Stimulated activated CD8-positive, alpha-beta memory T cell treated with anti-CD3 and anti-CD28 coated beads, Interleukin-7, amount 100 ng/mL, for 48 hours (primary cell): ENCODE measurements at places on chromosomes 7 and 10.

DNA sequence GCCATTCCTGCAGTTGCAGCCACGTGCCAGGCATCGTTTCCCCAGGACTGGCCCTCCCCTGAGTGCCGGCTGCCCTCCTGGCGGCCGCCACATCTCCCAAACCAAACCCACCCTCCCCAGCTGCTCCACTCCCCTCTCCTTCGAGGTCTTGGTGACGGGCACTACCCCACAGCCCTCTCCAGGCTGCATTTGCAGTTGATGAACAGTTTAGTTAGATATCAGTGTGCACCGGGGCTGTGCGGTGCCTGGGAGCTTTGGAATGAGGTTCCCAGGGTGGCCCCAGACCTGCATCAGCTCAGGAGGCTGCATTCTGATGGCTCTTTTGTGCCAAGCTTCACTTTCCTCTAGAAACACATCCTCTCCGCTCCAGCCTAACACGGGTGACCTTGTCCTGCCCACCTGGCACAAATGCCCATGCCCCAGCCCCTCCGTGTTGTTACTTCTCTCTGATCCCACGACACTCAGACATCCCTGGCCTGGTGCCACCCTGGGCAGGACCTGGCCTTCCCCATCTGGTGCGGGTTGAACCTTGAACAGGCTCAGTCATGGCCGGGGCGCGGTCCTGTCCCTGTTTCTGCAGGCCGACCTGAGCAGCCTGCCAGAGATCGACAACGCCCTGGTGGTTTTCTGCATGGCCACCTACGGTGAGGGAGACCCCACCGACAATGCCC lies 14.5 kb downstream of the TMEM120A start:
- no peak for DNase-seq

DNA sequence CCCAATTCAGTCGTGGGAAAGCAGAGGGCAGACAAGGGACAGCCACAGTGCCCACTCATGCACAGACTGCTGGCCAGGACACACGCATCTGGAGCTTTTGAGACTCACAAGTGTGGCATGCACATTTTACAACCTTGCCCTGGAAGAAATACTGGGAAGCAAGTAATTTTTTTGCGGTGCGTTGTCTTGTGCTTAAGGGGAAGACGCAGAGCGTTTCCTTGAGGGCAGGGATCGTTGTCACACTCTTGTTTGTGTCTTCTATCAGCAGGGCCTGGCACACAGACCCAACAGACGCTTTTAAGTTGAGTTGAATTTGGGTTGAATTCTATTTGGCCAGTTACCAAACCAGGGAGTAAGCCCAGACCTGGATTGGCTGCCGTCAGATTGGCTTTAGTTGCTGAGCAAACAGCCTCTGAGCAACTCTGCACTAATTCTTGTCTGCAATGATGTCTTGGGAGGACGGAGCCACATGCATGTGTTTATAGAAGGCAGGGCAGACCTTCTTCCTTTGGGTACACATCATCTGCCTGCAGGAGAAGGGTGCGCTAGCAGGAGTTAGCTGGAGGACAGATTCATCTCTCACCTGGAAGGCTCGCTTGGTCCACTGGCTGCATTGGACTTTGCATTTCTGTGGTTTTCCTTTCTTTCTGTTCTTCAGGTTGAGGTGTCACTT lies 38.4 kb downstream of the IL2RA start:
- DNase-seq: no peak

GRCh38 chr10:88066876-88067275 lies 203.5 kb downstream of the PTEN start:
- DNase-seq: no peak

DNA sequence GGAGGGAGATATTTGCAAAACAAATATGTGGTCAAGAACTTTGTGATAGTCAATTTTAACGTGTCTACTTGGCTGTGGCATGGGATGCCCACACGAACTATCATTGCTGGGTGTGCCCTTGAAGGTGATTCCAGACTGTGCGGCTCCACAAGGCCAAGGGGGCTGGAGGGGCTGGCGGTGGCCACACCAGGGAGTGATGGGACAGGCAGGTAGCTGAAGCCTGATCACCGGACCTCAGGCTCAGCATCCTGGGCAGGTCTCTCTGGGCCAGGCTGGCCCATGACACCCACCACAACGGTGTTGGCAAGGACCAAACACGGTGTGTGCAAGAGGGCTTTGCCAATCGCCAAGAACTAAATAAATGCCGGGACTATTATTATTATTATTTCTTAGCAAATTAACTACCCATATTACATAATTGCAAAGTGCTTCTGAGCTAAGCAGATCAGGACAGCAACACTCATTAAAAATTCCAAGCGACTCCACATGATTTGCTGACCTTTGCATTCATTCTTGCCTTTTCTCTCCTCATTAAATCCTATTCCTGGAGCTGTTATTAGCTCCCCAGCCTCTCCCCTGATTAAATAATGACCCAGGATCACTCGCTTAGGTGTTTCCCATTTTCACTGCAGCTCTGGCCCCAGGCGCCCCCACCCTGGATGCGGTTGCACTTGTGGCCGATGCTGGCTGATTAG lies 35.4 kb upstream of the PPP2R2D start:
- no peak for DNase-seq

DNA sequence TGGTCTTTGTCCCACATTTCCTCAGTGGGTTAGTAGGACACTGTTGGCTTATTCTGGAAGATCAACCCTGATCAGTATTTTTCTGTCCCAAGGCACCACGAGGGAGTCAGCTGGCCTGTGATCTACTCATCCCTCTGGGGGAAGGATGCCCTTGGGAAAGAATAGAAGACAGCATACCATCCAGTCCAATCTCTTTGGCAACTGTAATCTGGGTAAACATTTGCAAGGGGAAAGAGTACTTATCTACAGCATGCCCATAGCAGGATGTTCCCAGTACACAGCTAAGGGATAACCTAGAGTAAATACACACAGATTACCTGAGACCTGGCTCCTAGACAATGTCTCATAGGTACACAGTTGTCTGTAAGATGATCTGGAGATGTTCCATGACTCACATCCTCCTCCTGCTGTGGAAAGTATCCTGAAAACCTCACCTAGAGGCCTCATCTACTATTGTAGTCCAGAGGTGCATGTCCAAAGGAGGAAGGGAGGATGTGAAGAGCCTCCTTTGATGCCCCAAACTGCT lies 134.3 kb upstream of the VWC2 start:
- no peak for DNase-seq

DNA sequence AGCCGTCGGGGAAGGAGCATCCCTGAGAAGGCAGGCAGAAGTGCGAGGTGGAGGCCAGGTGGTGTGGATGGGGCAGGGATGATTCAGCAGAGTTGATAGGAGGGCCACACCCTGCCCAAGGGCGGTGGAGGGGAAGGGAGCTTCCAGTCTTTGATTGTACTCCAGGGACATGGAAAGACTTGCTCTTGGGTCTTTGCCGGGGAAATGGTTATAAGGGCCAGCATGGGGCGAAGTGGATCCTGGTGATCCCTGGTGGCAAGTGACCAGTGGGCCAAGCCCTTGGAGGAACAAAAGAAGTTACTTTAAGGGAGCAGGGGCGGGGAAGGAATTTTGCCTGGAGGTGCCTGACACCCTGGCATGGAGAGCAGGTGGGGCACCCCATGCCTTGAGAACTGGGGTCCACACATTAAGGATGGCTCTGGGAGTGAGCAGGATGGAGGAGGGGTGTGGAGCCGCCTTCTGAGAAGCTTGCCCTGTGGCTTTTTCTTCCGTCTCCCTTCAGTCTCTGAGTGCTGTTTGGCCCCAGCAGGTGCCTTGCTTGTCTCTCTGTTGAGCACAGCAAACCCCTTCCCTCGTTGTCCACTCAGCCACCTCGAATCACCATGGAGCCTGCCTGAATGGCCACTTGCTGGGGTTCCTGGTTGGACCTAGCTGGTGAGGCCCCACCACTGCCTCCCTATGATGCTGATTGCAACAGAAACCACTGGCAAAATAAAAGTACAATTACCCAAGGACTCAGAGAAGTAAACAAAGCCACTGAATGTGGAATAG lies 83.9 kb downstream of the RAMP3 start:
- no peak for DNase-seq

DNA sequence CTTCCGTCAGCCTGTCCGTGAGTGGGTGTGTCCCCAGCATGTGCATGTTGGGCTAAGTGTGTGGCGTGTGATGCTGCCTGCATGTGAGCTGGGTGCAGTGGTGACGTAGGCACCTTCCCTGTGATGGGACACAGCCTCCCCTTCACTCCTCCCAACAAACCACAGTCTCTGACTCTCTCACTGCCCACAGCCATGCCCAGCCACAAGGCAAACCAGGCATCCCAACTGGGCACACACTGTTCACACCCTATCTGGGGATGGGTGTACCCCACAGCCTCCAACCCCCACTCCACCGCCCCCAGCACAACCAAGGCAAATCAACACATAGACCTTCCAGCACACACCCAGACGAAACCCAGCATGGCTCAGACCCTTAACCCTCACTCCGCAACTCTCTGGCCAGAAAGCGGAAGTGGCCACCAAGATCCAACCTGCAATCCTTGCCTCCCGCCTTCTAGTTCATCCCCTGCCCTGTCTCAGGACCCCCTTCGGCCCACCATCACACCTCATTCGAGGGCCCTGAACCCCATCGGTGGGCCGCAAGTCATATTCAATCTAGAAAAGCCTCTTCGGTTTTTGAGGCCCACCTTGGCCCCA lies 10.4 kb downstream of the PSD start:
- DNase-seq: no peak

DNA sequence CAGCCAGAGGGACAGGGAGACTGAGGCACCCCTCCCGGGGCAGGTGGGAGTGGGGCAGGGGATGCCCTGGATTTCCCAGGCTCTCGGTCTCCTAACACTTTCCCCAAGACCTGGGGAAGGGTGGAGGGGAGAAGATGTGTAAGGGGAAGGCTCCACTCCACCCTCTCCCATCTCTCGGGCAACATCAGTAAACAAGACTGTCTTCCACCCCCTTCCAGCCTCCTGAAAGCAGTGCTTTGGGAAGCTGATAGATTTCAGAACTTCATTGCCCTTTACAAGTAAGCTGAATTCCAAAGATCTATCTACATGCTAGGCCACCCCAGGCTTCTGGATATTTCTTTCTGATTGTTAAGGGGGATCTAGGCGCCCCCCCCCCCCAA lies 3.7 kb downstream of the FLNC start:
- DNase-seq: no peak

- no peak for DNase-seq
Measured at GRCh38 chr7:42138691-42139090, 98.3 kb downstream of the GLI3 start.

GRCh38 chr7:17093461-17093860 lies 205.0 kb upstream of the AHR start:
- no peak for DNase-seq

DNA sequence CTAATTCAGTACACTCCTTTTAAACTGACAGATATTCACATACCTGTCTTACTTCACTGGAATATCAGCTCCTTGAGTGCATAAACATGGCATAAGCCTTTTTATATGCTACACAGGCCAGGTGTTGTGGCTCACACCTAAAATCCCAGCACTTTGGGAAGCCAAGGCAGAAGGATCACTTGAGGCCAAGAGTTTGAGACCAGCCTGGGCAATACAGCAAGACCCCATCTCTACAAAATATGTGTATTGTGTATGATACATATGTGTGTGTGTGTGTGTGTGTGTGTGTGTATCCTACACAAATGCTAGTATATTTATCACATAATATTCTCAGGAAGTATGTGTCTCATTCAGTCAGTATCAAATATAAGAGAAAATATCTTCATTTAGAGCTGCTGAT lies 45.3 kb downstream of the DNAJC12 start:
- DNase-seq: no peak

- no peak for DNase-seq
Measured at GRCh38 chr10:51100221-51100620, 25.9 kb downstream of the PRKG1 start.

GRCh38 chr7:80141376-80141775 lies 6.7 kb downstream of the GNAI1 start:
- no peak for DNase-seq

GRCh38 chr7:112981966-112982365 lies 104.7 kb downstream of the GPR85 start:
- DNase-seq: no peak

- DNase-seq: no peak
Measured at GRCh38 chr7:3283130-3283704, 17.8 kb upstream of the SDK1 start.

- DNase-seq: no peak
Measured at GRCh38 chr7:131384286-131384635, 56.6 kb downstream of the MKLN1 start.

DNA sequence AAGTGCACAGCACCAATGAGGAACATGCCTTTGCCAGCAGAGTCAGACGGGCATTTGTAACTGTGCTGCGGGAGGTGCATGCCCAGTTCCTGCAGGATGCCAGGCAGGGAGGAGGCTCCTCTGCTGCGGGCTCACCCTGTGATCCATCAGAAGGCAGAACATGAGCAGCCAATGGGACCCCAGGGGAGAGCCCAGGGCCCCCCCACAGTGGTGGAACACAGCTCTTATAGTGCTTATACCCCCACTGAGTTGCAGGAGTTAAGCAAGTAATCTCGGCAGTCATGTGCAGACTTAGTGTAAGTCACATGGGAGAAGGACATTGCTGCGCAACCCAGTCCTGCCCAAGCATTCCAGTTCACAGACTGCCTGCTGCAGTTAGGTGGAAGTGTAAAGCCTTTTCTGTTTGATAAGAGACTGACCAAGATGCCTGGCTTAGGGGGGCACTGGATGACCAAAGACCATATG lies 120.3 kb upstream of the TMEM106B start:
- no peak for DNase-seq

DNA sequence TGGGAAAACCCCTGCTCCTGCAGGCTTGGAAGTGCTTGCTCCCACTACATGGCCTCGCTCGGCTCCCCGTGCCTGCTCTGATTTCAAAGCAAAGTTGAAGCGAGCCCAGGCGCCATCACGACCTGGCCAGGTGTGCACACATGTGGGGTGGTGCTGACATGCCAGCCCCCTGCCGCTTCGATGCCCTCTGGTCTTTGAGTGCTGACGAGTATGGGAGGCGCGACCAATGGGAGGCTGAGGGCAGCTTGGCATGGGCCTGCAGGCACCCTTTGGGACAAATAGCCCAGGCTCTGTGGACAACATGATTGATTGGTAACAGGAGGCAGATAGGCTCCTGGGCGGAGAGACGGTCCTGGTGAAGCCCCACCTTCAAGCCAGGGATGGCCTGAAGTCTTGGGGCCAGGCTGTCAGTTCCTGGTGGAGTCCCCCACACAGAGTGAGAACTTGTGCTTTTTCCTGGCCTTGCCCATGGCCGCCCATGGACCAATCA lies 252.4 kb upstream of the SEMA3A start:
- DNase-seq: no peak

GRCh38 chr10:133061296-133062038 lies 26.3 kb upstream of the ADGRA1 start:
- DNase-seq: no peak

- DNase-seq: no peak
Measured at GRCh38 chr7:69162931-69163670, 435.2 kb upstream of the AUTS2 start.
